ENCODE measurements at places on chromosomes 11 and 22.

GRCh38 chr11:88704485-88704884 is 361.3 kb downstream of the GRM5 start:
- no peak for DNase-seq

DNA sequence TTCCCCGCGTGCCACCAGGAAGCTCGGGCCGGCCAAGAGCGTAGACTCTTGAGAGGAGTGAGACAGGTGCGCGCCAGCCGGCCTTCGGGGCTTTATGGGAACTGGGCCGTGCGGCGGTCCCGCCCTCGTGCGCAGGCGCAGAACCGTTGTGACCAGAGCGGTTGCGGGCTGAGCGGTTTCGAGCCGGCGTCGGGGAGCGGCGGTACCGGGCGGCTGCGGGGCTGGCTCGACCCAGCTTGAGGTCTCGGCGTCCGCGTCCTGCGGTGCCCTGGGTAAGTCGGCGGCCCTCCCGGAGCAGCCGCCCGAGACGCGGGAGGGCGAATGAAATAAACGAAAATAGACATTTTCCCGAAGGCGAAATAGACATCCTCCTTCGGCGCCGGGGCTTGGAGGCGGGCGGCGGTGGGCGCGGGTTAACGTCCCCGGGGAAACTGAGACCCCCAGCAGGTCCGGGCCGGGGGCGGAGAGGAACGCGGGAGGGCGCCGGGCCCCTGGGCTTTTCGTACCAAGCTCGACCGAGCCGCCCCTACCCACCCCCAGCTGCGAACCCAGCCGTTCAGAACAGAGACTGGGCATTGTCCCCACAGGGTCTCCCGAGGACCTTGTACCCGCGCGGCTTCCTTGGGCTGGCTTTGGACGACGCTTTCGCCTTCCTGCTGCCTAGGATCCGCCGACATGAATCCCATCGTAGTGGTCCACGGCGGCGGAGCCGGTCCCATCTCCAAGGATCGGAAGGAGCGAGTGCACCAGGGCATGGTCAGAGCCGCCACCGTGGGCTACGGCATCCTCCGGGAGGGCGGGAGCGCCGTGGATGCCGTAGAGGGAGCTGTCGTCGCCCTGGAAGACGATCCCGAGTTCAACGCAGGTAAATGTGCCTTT is at the start of gene ASRGL1:
ASRGL1 (plus strand) TSS at position 146 of the 879 bp plus-strand sequence; CDS start at position 676, 530 bp downstream.
- peak; percentile 90 for DNase-seq

DNA sequence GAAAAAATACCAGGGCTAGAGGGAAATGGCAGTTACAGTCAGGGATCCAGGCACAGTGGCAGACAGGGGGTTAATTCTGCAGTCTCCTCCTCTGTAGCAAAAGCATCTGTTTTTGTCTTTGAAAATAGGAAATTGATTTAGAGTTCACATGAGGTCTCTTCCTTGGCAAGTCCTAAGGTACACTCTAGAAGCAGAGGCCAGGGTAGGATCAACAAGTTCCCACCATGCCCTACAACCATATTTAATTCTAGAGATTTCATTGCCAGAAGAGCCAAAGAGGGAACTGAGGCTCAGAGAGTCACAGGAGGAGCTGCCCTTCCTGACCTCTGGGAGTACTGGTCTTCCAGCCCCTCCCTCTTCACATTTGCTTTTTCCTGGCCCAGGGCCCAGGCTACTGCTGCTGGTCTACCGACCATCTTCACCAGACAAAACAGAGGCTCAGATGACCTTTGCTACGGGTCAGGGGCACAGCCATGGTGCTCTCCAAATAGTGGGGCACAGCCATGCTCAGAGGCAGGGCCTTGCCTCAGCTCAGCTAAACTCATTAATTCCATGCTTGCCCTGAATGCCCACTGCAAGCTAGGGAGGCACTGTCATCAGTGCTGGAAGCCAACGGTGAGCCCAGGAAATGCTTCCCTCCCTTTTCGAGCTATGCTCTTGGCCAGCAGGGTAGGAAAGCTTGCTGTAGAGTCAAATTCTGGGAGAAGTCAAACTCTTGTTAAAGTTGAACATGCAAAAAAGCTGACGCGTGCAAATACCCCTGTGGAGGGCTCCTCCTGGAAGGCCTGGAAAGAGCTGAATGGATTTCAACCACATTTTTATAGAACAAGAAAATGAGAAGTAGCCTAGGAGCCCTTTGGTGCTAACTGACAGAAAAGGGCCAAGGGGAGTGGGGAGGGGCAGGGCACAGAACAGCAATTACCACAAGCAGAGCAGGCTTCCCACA is 11.7 kb upstream of the CHRM4 start:
- no peak for DNase-seq

GRCh38 chr11:63537293-63538101 is 889 bp downstream of the PLAAT4 start:
- no peak for DNase-seq

DNA sequence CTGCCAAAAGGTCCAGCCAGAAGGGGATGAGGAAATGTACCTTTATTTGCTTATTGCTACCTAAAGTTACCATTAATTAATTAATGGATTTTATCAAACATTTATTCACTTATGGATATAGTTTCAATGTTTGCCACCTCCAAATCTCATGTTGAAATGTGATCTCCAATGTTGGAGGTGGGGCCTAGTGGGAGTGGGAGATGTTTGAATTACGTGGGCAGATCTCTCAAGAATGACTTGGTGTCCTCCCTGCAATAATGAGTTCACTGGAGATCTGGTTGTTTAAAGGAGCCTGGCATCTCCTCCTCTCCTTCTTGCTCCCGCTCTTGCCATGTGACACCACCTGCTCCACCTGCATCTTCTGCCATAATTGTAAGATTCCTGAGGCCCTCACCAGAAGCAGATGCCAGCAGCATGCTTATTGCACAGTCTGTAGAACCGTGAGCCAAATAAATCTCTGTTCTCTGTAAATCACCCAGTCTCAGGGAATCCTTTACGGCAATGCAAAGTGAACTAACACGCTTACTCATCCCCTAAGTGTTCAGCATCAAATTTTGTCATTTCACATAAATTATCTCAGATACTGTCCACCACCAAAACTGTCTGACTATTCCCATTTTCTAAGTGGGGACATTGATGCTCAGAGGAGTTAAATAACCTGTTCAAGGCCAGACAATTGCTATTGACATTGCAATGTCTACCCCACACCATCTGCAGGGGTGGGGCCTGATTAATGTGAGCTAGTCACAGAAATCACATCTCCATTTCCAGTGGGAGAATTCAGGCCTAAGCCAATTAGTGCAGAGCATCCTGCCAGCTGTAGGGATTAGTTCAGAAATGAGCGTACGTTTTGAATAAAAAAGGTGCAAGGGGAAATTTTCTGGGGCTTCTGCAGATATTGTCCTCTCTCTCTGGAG is 51.6 kb upstream of the SYN3 start:
- DNase-seq: no peak

DNA sequence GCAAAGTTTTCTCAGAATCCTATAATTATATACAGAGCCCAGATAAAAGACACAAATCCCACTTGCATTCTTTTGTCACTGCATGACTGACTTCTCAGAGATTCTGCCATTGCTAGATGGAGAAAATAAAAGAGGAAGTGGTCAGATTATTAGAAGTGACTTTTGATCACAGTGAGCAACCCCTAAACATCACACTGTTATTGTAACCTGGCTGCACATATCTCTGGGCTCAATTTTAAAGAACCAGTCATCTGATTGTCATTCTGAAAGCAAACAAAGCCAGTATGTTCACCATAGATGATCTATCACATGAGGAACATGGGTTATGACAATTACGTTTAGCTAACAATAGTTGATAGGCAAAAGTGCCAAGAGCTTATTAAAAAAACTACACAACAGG is 47.8 kb downstream of the COPB1 start:
- no peak for DNase-seq

GRCh38 chr11:33970984-33971466 is 79.1 kb upstream of the LMO2 start:
- DNase-seq: peak; percentile 44

Data from K562 (cell line).